ENCODE measurements at places on chromosomes 16 and 17. TPM values are rescaled to one million over a fixed set of nuclear protein-coding genes. Genes with fewer than 3 reads are reported as not detected.

The NLRP1 gene
- total RNA-seq: 35.1 TPM

The NDUFAF8 gene
- total RNA-seq: 66.6 TPM

The HOXB4 gene
- 7.0 TPM for total RNA-seq

The CDH13 gene
- total RNA-seq: 58.0 TPM

The WNK4 gene
- total RNA-seq: 0.45 TPM

The C16orf96 gene
- total RNA-seq: not detected

The GAST gene
- total RNA-seq: not detected

The JUP gene
- total RNA-seq: 8.9 TPM

The MYH8 gene
- total RNA-seq: not detected

The TMEM95 gene
- not detected for total RNA-seq

The CYB5B gene
- total RNA-seq: 99.4 TPM

The SLC4A1 gene
- total RNA-seq: not detected

The CD300C gene
- total RNA-seq: not detected

The HSD17B2 gene
- total RNA-seq: 0.09 TPM

The HOXB5 gene
- 0.57 TPM for total RNA-seq
